Stimulated activated CD8-positive, alpha-beta memory T cell treated with anti-CD3 and anti-CD28 coated beads, Interleukin-4, amount 100 ng/mL, for 1 hour (primary cell): ENCODE measurements at places on chromosomes 12 and 14.

- no peak for DNase-seq
Measured at GRCh38 chr12:115079760-115080159, 395.8 kb upstream of the TBX3 start.

- no peak for DNase-seq
Measured at GRCh38 chr12:52413202-52413601, 7.1 kb upstream of the KRT82 start.

DNA sequence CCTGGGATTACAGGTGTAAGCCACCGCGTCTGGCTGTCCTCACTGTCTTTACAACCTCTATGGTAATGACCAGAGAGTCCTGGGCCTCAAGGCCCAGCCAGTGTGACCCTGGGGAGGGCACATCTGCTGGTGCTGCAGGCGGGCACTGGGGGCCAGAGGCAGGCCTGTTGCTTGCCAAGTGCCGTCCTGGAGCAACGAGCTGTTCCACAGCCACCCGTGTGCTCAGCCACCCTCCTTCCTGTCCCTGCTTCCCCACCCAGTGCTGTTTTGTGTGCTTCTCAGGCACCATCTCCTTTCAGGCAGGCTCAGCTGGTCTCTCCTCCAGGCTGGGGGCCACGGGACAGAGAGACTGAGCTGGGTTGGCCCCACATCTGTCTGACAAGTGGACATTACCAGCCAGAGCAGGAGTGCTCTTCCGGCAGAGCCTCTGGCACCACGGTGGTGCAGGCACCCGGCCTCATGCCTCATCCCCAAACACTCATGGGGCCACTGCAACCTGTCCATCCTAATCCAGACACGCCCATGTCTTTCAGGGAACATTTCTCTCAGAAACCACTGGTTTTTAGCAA, 9.0 kb downstream of the SLC25A47 start:
- no peak for DNase-seq

DNA sequence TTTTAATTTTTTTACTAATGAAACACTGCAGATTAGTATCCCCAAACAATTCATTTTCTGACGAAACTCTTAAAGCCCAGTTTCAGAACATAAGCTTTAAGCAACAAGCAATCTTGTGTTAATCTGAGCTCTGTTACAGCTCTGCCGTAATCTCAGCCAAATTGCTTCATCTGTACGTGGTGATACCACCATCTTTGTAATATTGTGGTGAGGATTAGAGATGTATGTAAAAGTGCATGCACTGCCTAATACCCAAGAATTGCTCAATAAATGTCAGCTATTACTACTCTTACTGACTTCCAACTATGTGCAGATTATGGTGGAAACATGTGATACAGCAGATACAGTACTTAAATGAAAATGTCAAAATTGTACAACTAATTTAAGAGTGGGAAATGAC, 1.8 kb downstream of the AKAP5 start:
- DNase-seq, result no peak

DNA sequence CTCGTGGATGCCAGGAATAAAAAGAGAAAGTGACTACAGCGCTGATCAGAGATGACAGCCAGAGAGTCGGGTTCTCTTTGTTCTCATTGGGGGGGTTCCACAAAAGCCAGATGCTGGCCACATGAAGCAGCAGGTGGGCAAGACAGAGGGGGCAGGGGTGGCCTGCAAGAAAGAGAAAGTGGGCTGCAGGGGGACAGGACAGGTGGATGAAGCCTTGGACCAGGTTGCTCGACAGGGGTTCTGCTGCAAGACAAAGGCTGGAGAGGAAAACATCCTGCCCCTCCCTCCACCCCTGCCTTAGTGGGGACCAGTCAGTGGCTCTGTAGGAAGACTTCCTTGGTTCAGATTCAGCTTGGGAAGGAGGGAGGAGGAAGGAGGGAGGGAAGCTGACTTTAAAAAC, 126.2 kb downstream of the KSR2 start:
- no peak for DNase-seq

- no peak for DNase-seq
Measured at GRCh38 chr14:20866963-20867362, 24.2 kb upstream of the RNASE3 start.

- DNase-seq, result no peak
Measured at GRCh38 chr12:98645572-98646067, 530 bp downstream of the APAF1 start.

GRCh38 chr14:103030741-103031565, 26.4 kb downstream of the CDC42BPB start:
- no peak for DNase-seq

GRCh38 chr14:24483604-24484252, 24.3 kb downstream of the CMA1 start:
- no peak for DNase-seq

DNA sequence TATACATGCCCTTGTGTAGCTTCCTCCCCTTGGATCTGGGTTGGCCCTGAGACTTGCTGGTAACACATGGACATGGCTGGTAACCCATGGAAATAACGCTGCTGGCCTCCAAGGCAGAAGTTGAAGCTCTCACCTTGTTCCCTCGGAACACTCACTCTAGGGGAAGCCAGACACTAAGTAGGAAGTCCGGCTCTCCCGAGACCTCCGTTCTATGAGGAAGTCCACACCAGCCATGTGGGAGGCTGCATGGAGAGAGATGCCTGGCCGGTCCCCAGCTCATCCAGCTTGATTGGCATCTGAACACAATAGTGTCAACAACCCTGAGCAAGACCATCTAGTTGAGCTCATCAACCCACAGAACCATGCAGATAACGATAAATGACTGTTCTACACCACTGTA, 39.7 kb upstream of the VRK1 start:
- DNase-seq, result no peak

GRCh38 chr12:25018146-25018545, 69.2 kb upstream of the BCAT1 start:
- no peak for DNase-seq

- DNase-seq, result peak; percentile 43
Measured at GRCh38 chr14:96275177-96276112, 19.4 kb downstream of the BDKRB1 start.
